ENCODE measurements at places on chromosomes 6 and 20.
A peak's percentile ranks its signal among the peaks of the same experiment; 100 is the strongest.

- no peak for DNase-seq
These were observed 9.9 kb upstream of the BAK1 start for GRCh38 chr6:33589731-33590530.

DNA sequence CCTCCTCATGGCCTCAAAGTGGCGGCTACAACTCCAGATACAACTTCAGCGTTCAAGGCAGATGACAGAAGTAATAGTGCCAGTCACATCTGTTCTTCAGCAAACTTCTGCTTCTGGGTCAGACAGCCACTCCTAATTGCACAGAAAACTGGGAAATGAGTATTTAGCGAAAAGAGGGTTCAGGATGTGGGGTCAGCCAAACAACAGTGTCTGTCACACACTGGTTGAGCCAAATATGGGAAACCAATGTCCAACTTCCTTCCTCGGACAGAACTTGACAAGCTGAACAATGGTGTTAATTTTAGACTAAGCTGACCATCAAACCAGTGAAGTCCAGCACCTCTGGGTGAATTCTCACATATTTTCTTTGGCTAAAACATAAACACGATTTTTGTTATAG, 22.1 kb downstream of the NUDT3 start:
- DNase-seq: no peak

- no peak for DNase-seq
These were observed 130.4 kb downstream of the SLC23A2 start for GRCh38 chr20:4870906-4871305.

DNA sequence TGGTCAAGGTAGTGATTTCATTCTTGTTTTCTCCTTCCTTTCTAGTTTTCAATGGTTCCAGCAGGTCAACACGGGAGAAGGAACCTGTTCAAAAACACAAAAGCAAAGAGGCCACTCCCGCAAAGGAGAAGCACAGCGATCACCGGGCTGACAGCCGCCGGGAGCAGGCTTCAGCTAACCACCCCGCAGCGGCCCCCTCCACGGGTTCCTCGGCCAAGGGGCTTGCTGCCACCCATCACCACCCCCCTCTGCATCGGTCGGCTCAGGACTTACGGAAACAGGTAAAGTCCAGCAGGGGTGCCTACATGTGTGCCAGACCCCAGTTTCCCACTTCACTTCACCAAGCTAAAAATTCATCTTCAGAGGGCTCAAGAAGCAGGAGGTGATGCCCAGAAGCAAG, 175.6 kb downstream of the DTNBP1 start:
- DNase-seq: no peak

DNA sequence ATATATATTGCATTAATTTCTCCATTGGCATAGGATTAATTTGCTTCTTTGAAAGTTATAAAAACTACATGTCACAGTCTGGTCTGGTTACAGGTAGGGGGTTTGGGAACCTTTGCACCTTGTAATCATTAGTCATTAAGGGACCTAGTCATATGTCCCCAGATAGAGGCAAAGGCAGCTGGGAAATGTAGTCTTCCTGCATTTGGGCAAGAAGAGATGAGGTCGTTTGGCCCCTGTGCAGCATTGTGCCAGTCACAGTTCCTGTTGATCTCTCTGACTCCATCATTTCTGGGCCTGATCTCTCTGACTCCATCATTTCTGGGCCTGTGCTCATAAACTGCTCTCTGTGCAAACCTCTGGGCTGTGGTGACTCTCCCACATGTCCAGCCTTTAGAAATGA, 73.2 kb downstream of the BCKDHB start:
- no peak for DNase-seq

GRCh38 chr6:24744911-24745310, 26.0 kb upstream of the C6orf62 start:
- DNase-seq: no peak

GRCh38 chr6:15914553-15914952, 214.3 kb upstream of the MYLIP start:
- DNase-seq: peak; percentile 8

Data from stimulated activated CD4-positive, alpha-beta T cell treated with anti-CD3 and anti-CD28 coated beads, Interleukin-2, amount 100 ng/mL, for 48 hours (primary cell).